ENCODE measurements at places on chromosomes 3 and 15.

DNA sequence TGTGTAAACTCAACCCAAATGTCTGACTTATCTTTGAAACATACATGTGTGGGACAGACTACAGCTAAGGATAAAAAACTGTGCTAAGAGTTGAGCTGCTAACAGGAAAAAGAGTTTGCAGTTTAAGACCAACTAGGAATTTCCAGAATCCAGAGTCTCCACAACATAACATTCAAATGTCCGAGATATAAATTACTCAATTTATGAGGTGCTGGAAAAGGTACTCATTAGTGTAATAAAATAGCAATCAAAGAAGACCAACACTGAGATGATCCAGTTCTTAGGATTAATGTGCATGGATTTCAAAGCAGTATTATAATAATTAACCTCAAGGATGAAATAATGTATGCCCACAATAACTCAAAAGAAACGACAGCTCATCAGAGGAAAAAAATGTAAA, 426.5 kb upstream of the KCNMB2 start:
- DNase-seq: no peak

GRCh38 chr3:72142028-72142427, 357.1 kb upstream of the PROK2 start:
- DNase-seq: no peak

- no peak for DNase-seq
Measured at GRCh38 chr3:48426944-48427629, 2.8 kb downstream of the PLXNB1 start.

DNA sequence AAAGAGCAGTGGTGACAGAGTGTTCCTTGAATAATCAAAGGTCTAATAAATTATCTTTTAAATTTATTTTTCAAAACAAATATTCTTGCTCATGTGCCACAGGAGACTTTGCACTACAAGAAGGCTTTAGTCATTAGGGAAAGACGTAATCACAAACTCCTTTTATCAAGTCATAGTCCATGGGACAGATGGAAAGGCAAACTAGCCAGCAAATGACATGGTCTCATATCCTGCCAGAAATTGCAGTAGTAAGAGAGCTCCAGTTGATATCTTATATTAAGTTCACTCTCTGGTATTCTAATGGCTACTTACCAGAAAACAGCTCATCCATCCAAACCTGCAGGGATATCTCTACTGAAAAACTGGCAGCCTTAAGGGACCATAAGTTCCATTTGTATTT, 225.0 kb upstream of the TP63 start:
- no peak for DNase-seq

GRCh38 chr15:90167121-90167520, 34.0 kb upstream of the SEMA4B start:
- DNase-seq: no peak

DNA sequence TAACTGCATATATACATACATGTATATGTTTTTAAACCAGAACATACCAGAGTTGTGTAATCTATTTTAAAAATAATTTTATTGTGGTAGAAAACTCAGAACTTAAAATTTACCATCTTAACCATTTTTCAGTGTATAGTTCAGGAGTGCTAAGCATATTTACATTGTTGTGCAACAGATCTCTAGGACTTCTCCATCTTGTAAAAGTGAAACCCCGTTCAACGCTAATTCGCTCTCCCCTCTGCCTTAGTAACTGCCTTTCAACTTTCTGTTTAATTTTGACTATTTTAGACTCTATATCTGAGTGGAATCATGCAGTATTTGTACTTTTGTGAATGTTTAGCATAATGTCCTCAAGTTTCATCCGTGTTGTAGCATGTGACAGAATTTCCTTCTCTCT, 51.8 kb upstream of the SSR3 start:
- no peak for DNase-seq

GRCh38 chr3:124384527-124384926, 345.7 kb upstream of the UMPS start:
- DNase-seq: no peak

GRCh38 chr15:67080118-67080899, 14.9 kb downstream of the SMAD3 start:
- no peak for DNase-seq

DNA sequence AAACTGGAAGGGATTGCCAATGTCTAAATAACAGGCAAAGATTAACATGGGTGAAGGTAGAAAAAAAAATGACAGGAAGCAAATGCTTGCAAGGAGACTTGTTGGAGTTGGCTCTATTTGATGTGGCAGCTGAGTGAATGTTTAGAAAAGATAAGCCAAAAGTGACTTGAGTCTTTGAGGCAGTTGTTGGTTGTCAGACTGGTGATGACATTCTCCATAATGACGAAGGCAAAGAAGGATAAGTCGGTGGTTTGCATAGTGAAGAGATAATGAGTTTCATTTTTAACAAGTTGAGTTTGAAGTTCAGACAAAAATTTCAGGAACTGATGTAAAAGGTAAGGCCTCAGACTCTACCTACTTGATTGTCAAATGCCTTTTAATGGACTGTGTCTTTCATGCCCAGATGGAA, 704.1 kb upstream of the SGO1 start:
- DNase-seq: no peak

GRCh38 chr3:170054204-170054603, 16.4 kb downstream of the GPR160 start:
- DNase-seq: no peak

DNA sequence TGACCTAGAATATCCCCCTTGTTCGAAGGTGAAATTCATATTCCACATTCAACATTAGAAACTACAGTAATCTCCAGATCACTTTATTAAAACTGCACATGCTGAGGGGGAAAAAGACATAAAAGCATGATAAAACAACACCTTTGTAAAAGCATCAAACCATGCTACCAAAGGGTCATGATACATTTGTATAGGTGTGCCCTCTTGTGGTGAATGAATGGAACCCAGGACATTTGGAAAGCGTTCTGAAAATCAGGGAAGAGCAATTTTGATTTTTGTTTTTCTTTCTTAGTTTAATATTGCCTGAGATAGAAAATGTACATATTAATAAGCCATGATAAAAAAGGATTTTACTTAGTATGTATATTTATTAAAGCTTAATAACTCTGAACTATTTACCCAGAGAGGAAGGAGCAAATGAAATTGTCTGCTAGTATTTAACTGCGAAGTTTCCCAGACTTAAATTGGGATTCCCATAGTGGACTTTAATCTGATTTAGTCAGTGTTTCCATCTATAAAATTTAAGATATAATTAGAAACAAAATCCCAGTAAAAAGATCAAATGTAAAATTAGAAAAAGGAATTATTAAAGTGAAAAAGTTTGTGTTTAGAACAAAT, 105.8 kb upstream of the ARL6 start:
- DNase-seq: no peak

GRCh38 chr3:119619094-119619493, 21.4 kb downstream of the PLA1A start:
- no peak for DNase-seq

GRCh38 chr3:112143689-112144088, 10.6 kb upstream of the GCSAM start:
- DNase-seq: no peak

GRCh38 chr15:90706394-90707327, 10.5 kb upstream of the BLM start:
- DNase-seq: no peak

- no peak for DNase-seq
Measured at GRCh38 chr3:85706130-85706529, 747.3 kb downstream of the CADM2 start.

DNA sequence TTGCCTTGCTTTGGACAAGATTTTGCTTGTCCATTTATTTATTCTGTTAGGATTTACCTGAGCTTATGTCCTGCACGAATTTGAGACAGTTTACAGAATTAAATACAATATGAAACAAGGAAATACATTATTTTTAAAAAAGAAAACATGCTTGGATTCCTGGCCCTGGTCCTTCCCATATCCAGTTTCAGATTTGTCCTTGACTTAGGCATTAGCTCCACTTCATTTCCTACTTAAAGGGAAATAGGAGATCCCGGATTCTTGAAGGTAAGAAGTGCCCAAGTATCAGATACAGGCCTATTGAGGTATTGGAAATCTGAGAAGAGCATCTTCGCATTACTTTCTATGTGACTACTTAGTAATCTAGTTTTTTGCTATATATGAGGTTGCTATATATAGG, 672.0 kb downstream of the SI start:
- DNase-seq: no peak

DNA sequence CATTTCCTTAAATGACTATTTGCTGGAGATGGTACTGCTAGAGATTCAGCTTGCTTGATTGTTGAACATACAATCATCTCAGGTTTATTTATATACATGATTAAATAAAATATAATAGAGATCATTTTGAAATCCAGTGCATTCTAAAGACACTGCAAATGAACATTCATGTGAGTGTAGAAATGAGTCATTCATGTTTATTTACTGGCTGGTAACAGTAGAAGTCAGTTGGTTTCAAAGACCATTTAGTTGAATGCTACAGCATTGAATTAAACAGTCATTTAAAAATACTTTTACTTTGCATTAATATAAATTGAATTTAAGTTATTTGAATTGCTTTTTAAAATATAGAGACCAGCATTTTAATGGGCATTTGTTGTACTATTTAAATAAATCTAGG, 551.9 kb upstream of the GOLIM4 start:
- DNase-seq: no peak

DNA sequence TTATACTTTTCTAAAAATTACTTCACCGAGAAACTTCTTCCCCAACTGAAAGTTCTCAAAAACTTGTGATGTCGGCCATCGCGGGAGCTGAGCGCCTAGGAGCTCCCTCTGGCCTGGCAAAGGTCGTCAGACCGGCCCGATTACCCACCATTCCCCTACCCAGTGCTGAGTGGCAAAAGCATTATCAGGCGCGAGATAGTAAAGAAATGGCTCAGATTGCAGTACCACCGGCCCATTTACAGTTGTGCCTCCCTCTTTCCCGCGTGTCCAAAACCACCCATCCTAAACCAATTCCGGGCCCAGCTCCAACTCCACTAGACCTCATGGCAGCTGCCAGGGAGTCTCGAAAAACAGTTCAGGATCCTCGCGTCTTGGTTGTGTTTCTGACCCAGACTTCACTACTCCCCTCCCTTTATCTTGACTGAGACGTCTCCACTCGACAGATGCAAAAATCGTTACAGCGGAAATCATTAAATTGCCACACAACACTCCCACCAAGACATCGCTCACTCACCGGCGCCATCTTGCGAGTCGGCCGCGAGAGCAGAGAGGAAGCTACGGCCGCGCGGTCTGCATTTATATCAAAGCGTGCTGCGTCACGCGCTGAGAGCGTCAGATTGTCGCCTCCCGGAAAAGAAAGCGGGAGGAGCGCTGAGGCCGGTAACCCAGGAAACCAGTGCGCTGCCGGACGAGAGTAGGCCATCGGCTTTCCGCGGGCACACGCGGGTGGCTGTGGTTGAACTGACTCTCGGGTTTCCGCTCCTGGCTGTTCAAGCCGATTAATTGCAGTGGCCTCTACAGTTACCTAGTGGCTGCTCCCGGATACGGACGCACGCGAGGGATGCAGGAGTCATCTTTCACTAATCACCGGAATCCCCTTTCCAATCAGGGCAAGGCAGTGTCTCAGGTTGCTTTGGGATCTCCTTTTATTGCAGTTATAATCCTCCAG, at the start of gene RPL22L1:
RPL22L1 (minus strand) TSS at position 551 of the 949 bp plus-strand sequence; CDS start at position 523, 28 bp downstream.
- peak; percentile 67 for DNase-seq

DNA sequence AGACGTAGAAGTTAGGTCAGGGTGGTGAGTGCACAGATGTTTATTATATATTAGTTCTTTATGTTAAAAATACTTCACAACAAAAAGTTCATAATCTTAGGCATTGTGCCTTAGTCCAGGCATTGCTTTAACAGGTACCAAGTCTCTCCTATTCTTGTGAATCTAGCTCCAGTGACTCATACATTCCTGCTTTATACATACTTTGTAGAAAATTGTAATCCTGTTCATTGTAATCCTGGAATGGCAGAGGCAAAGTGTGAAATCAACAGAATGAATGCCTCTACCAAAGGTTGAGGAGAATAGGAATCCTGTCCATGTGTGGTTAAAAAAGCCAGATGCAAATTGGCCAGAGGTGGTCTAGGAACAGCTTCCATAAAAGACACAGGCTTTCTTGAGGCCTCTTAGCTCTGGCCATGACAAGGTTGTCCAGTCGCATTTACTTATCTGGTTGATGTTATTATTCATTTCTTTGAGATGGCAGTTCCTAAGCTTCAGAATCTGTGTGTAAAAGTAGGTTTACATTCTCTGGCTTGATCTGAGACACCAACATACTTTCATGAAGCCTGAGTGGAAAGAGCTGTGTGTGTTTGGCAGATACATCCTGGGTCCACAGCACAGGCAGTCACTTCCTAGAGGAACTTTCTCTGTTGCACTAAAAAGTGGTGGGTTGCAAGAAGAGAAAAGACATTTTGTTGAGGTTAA, 109.0 kb downstream of the CDIN1 start:
- DNase-seq: no peak

DNA sequence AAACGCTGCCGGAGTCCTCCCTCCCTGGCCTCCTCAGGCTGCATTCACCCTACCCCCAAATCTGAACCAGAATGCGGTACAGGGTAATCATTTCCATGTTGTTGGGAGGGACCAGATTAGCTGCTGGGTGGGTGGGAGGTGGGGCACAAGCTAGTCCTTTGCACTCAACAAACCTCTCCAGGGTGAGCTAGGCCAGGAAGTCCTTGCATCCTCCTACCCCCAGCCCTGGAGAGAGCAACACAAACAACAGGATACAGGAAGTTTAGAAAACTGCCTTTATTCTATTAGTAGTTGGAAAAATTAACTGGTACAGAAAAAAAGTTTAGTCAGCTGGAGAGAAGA, 702 bp upstream of the GPX1 start:
- no peak for DNase-seq

- no peak for DNase-seq
Measured at GRCh38 chr15:88802991-88803240, 320 bp upstream of the ACAN start.
